Activated CD8-positive, alpha-beta memory T cell treated with anti-CD3 and anti-CD28 coated beads for 4 hours (primary cell): ENCODE measurements at places on chromosomes 3 and 15.

GRCh38 chr15:75215107-75216004 is 13.7 kb downstream of the C15orf39 start:
- DNase-seq, result no peak

- no peak for DNase-seq
Measured at GRCh38 chr3:52106951-52107611, 47.1 kb downstream of the POC1A start.

DNA sequence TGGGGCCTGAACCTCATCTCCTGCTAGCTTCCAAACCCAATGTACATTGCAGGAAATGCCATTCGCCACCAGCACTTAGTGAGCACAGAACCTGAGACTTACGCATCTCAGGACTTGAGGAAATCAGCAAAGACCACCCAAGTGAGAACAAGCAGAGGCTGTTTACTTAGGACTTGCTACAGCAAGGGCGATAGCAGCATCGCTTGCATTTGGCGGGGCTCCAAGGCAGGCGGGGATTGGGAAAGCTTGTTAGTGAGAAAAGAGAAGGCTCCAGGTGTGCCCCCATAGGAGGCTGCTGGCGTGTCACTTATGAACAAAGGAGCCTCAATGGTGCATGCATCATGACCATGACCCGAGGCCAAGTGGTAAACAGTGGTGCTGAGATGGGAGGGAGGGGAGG is 19.7 kb downstream of the SLC6A20 start:
- DNase-seq, result no peak

GRCh38 chr3:155313300-155313699 is 19.8 kb upstream of the STRIT1 start:
- DNase-seq, result no peak

- no peak for DNase-seq
Measured at GRCh38 chr3:18208091-18208490, 217.0 kb downstream of the SATB1 start.

- DNase-seq, result no peak
Measured at GRCh38 chr15:70166506-70167087, 68.9 kb upstream of the TLE3 start.

GRCh38 chr15:63759752-63760151 is 74.0 kb downstream of the HERC1 start:
- no peak for DNase-seq

DNA sequence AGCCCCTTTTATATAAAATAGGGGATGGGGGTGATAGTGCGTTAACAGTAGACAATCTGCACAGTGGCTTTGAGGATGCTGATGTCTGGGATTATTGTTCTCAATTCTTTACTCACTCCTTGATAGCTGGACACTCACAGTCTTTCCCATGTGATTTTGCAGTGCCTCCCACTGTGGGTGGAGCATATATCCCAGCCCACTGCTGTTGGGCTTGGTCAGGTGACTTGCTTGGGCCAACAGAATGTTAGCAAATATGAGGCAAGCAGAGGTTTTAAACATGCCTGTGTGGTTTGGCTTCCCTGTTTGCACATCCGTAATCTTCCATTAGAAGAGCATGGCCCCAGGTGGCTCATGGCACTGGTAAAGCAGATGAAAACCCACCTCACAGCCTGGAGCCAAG is 46.5 kb downstream of the CPA3 start:
- DNase-seq, result no peak
